ENCODE measurements at places on chromosomes 16 and 17.
A peak's percentile ranks its signal among the peaks of the same experiment; 100 is the strongest.

DNA sequence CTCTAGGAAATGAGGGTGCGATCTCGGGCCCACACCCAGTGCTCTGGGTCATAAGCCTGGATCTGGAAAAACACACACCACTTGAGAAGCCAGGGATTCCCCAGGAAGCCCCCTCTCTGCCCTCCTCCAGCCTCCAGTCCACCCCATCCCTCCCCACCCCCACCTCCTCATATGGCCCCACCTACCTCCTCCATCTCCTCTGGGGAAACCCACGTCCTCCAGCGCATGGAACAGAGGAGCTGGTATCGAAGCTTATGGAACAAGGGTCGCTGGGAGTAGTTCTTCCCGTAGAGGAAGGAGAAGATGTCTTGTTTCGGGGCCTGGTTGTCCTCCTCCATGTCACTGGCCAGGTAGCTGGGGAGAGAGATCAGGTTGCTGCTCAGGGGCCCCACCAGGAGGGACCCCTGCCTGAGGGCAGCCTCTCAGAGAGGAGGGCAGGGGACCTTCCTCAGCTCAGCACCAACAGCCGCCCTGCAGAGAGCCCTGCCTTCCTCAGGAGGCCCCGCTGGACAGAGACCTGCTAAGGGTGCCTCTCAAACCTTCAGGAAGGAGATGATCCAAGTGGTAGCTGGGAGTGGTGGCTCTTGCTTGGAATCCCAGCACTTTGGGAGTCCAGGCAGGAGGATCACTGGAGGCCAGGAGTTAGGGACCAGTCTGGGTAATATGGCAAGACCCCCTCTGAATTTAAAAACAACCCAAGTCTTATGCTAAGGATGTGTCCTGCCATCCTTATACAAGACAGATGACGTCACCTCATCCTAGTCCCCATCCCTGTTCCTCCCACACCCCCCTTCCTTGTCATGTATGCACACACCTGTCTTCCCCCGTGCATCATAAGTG lies 5.0 kb downstream of the SPDYE4 start:
- DNase-seq, result no peak

DNA sequence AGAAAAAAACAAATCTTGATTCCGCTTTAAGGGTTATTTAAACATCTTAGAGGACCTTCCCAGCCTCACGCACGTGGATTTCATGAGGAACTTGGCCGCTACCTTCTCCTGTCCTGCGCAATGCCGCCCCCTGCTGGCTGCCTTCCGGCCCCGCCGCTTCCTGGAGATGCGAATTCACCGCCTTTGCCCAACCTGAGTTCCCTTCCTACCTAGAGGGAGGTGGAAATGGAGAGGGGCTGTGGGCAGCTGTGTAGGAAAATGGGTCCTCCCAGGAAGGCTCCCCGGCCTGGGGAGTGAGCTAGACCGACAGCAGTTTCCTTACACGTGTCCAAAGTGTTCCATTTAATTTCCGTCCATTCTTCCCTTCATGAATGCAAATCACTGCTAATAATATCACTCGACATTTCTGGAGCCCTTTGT lies 1.0 kb upstream of the ABCC12 start:
- DNase-seq, result peak; percentile 85

GRCh38 chr16:52191531-52192134 lies 355.3 kb downstream of the TOX3 start:
- DNase-seq, result peak; percentile 73

- DNase-seq, result no peak
Measured at GRCh38 chr17:31171701-31172100, 76.9 kb downstream of the NF1 start.

GRCh38 chr16:89069920-89070319 lies 23.7 kb upstream of the ACSF3 start:
- DNase-seq, result no peak

- DNase-seq, result no peak
Measured at GRCh38 chr16:89038811-89039735, 54.6 kb upstream of the ACSF3 start.

GRCh38 chr16:19419698-19420075 lies 2.0 kb downstream of the TMC5 start:
- DNase-seq, result no peak

- no peak for DNase-seq
Measured at GRCh38 chr17:40686192-40686591, 17.4 kb downstream of the KRT24 start.

DNA sequence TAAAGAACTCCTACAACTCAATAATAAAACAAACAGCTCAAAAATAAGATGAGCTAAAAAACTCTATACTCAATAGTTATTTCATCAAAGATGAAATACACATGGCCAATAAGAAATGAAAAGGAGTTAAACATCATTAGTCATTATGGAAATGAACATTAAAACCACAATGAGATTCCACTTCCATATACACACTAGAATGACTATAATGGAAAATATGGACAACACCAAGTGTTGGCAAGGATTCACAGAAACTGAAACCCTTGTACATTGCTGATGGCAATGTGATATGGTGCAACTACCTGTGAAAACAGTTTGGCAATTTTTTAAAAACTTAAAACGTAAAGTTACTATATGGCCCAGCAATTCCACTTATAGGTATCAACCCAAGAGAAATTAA lies 91.4 kb downstream of the GRIN2A start:
- no peak for DNase-seq

DNA sequence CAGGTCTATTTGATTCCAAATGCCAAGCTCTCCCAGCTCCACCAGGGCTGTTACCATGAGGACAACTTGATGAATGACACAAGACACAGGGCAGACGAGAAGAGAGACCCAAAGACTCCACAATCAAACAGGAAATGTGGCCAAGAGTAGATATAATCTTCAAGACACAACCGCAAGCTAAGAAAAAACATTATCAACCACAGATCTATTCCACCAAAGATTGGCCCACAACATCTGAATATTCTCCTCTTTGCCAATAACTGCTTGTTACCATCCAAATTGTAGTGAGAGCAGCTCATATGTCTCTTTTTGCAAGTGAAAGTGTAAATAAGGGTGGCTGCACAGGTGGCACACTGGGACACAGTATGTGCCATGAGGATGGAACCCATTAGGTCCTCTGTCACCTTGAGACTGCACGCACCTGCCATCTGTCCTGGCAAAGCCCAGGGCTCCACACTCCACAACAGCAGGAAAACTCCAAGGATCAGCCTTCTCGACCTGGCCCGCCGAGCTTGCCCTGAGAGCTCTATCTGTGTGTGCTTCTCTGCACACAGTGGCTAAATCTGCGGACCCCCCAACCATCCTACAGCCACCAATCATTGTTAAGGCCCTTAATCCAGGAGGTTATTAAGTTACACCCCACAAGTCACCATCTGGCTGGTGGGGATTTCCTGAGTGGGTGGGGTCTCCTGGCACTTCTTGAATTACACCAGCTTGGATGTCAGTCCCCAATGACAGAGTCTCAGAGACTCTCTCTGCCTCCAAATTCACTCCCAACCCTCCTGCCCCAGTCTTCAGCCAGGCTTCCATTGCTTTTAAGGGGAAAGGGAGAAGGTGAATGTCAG lies 50.5 kb downstream of the DYNLRB2 start:
- DNase-seq, result peak; percentile 21

GRCh38 chr16:56151621-56152020 lies 39.7 kb upstream of the GNAO1 start:
- DNase-seq, result no peak

GRCh38 chr16:9090101-9090959 lies 1.1 kb upstream of the HAPSTR1 start:
- DNase-seq, result no peak

GRCh38 chr17:74971069-74971841 lies 1.3 kb downstream of the HID1 start:
- no peak for DNase-seq
